Stimulated activated CD4-positive, alpha-beta T cell treated with anti-CD3 and anti-CD28 coated beads, TNF-alpha, amount 100 ng/mL, for 24 hours (primary cell): ENCODE measurements at places on chromosomes 11 and 22.

GRCh38 chr11:83691451-83691950 is 405.3 kb upstream of the CCDC90B start:
- DNase-seq = no peak

- DNase-seq = no peak
Observed at GRCh38 chr11:84056653-84057376, 770.6 kb upstream of the CCDC90B start.

DNA sequence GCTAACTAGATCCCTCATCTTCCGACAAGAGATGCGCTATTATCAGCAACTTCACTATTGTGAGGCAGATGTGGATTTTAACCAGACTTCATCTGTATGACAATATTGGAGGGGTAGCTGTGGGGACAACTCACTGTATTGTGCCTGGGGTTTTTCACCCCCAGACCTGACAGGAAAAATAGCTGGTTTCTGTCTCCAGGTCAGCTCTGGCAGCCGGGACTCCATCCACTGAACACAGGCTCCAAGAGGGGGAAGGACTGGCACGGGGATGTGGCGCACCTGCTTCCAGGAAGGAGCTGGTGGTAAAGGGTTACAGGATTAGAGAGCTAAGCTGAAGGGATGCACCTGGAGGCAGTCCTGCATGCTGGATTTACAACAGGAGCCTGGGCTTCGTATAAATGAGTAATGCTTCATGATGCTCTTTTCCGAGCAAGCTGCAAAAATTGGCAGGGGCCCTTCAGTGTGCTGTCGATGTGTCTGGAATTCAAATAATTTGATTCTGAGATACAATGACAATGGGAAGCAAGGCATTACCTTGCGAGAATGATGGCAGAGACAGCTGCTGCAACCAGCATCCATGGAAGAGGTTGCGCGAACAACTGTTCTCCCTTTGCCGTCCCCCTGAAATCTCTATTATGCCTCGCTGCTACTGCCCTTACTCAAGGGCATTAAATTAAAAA is 49.5 kb downstream of the LMO2 start:
- no peak for DNase-seq

DNA sequence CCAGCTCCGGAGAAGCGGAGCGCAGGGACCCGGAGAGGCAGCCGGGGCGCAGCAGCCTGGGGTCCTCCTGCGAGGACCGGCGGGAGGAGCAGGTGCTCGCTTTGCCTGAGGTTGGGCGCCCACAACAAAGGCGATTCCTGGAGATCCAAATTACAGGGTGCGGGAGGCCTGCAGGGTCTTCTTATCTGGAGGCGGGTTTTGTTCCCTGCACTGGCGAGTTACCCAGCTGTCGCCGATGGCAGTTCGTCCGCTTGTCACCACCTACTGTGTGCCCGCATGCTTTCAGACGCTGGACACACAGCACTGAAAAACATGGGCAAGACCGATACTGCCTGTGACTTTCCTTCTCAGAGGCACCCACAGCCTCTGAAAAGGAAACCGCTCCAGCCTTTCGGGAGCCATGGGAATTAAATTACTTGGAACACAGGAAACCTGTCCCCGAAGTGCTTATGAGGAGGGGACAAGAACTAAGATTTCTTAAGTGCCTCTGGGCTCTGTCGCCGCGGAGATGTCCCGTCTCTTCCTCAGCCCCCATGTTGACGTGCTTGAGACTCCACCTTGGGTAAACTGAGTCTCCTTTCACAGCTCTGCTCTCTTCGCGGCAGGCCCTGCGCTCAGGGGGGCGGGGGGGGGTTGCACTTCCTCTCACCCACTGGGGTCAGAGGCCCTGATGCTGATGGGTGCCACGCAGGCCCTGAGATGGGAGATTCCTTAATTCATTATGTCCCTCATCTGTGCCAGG is 1.3 kb upstream of the ZFTA start:
- no peak for DNase-seq

GRCh38 chr11:3058753-3059664 is 1.8 kb upstream of the CARS1 start:
- DNase-seq = no peak

GRCh38 chr22:50620593-50621355 is 7.2 kb downstream of the ARSA start:
- peak; percentile 47 for DNase-seq

GRCh38 chr11:33825854-33826560 is 51.7 kb upstream of the FBXO3 start:
- no peak for DNase-seq

DNA sequence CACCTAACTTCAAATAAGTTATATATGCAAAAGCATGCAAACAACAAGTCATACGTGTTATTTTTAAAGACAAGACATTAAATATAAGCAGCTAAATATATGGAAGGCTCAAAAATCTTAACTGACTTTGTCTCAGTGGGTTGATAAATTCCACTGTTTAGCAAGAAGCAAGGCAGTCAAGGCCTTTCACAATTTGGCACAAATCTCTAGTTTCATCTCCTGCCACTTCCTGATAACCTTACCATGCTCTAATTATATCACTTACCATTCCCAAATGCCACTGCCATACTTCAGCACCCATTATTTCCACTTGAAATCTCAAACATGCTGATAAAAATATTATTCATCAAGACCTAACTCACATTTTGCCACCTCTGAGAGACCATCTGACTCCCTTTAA is 24.8 kb downstream of the DCUN1D5 start:
- no peak for DNase-seq

GRCh38 chr11:117181586-117182550 is 3.3 kb downstream of the SIDT2 start:
- DNase-seq = no peak

DNA sequence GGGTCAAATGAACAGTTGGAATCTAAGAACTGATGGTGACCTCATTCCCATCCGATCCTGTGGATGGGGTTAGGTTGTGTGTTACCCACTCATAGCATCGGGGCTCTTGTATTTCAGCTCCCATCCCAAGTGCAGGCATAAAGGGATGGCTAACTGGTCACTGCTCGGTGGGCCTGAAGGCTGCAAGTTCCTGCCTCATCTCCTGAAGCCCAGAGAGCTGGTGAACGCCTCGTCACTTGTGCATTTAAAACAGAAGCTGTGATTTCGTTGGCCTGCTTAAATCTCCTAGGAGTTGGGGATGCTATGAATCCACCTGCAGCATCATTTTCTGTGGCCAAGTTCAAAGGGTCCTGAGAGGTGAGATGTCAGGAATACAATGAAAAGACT is 477.0 kb downstream of the TBC1D22A start:
- no peak for DNase-seq

GRCh38 chr11:74923125-74923524 is 25.8 kb downstream of the XRRA1 start:
- DNase-seq = no peak

DNA sequence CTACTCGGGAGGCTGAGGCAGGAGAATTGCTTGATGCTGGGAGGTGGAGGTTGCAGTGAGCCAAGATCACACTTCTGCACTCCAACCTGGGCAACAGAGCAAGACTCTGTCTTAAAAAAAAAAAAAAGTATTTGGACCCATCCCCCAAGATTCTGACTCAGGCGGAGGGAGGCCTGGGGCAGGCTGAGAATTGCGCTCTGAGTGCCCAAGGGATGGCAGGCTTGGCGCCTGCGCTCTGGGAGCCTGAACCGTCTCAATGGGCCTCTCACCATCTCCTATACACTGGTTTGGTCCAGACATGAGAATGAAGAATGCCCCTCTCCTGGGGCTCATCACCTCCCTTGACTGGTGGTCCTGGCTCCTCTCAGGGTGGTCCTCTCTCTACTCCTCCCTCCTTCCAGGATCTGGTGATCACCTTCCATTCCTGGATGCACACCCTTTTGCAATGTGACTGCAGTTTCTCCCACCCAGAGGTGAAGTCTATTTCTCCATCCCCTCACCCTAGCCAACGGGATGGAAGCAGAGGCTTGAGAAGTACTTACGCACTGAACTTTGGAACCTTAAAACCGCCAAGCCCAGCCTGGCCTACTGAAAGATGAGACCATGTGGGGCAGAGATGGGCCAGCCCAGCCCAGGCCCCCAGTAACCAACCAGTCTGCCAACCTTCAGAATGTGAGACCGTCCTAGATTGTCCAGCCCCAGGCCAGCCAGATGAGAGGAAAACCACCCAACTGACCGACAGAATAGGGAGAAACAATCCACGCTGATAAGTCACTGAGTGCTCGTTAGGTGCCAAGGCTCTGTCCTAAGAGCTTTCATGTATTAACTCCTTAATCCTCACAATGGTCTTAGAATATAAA is 4.9 kb downstream of the POLR3H start:
- no peak for DNase-seq

- DNase-seq = no peak
Observed at GRCh38 chr11:27507557-27508322, 1.2 kb upstream of the LIN7C start.

DNA sequence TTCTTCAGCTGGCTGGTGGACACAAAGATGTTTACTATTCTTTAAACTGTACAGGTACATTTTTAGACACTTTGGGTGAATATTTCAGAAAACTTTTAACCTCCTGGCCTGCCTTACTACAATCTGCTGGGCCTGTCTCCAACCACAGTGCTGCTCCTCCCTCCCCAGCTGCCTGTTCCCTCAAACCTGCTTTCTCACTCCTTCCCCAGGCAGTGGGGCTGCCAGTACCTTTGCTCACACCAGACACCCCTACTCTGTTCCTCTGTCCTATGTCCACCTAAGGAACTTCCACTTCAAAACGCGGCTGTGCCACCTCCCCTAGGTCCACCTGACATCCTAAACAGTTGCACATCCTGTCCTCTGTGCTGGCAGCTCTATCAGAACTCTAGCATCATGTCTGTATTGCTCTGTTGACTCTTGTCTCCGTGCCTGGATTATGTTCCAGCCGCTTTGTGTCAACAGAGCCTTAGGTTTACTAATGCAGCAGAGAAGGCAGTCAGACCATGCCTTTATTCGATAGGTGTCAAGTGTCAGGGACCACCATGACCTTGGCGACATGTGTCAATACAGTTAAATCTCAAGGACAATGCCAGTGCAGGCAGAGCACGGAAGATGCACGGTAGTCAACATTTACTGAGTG is 13.4 kb downstream of the ZP1 start:
- DNase-seq = no peak

DNA sequence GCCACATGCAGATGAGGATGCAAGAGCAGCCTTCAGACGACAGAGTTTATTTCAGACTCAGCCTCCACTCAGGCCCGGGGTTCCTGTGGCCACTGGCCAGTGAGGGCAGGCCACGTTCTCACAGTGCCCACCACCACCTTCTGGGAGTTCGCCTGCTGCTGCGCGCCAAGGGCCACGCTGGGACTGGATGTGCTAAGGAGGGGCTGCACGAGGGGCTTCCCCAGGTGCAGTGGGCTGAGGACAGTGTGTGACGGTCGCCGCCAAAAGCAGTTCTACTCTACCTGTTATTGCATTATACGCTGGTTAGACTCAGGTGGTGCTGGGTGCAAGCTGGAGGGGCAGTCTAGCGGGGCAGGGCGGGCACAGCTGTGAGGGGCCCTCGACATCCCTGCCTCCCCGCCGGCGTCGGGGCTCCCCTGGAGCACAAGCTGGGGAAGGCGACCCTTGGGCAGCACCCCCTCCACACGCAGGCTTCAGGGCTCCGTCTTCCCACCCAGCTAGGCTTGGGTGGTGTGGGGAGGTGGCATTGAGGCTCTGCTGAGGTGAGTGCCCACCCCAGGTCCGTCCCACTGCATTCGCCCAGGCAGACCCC is 2.7 kb downstream of the CEND1 start:
- DNase-seq = no peak

DNA sequence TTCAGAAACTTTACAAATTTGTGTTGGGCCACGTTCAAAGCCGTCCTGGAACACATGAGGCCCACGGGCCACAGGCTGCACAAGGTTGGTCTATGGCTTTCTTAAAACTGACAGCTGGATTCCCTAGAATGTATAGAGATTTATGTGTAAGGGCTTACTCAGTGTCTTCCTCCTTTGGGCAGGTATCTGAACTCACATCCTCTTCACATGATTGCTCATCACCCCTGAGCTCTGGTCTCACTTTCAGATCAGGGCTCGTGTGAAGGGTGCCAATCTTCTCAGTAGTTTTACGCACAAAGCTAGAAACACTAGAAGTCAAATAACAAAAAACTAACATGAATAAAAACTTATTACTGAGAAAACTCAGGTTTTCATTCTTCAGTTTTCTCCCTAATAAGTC is 27.1 kb downstream of the HPS5 start:
- DNase-seq = no peak

- no peak for DNase-seq
Observed at GRCh38 chr22:39965748-39966147, 5.6 kb downstream of the TMA7B start.

DNA sequence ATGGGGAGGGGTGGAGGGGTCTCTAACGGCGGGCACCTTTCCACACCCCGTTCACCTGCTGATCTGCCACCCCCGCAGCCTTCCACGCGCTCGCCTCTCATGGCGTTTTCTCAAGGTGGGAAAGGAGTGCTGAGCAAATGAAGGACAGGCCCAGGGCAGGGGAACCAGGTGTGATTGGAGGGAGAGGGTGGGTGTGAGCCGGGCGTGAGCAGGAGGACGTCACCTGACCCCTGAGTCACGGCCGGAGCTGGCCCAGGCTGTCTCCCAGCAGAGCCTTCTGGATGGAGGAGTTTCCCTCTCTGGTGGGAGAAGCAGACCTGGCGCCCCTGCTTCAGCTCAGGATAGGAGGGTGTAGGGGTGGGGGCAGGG is 14.0 kb upstream of the ARHGAP8 start:
- no peak for DNase-seq

GRCh38 chr11:74559110-74559933 is 33.1 kb upstream of the POLD3 start:
- DNase-seq = no peak

- no peak for DNase-seq
Observed at GRCh38 chr11:35122308-35122707, 16.7 kb upstream of the CD44 start.

- no peak for DNase-seq
Observed at GRCh38 chr22:44793506-44794172, 41.3 kb downstream of the ARHGAP8 start.

GRCh38 chr11:3614742-3615171 is 27.0 kb downstream of the ART5 start:
- DNase-seq = peak; percentile 14

GRCh38 chr22:39997939-39998726 is 3.4 kb downstream of the FAM83F start:
- DNase-seq = no peak

- DNase-seq = no peak
Observed at GRCh38 chr22:35317680-35318290, 18.1 kb downstream of the TOM1 start.

DNA sequence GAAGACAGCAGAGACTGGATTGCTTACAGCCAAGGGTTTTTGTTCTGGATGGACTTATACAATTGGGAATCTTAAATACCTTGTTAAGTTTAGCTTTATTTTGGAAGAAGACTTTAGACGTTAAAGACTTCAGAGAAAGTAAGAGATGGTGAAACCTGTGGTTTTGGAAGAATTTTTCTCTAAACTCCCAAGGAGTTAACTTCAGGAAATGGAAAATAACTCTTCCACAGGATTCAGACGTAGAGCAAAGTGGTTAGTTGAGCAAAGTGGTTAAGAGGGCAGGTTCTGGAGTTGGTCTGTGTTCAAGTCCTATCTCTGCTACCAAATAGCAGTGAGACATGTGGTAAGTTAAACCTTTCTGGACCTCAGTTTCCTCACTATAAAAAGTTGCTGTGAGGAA is 12.8 kb downstream of the PITPNB start:
- DNase-seq = no peak

GRCh38 chr11:117579161-117579560 is 217.9 kb downstream of the DSCAML1 start:
- DNase-seq = no peak
